ENCODE measurements at places on chromosomes 12 and 14. TPM values are rescaled to one million over a fixed set of nuclear protein-coding genes. Genes with fewer than 3 reads are reported as not detected.

- peaks cover 3% of the 10 kb centered on the region for H3K27me3 ChIP-seq
- H3K36me3 ChIP-seq = no peaks in the 10 kb centered on the region
- no peak for DNase-seq
Observed at GRCh38 chr12:63905544-63905943, 61.0 kb downstream of the SRGAP1 start.

- no peak overlapping the region for H3K27ac ChIP-seq
- no peaks in the 10 kb centered on the region for H3K36me3 ChIP-seq
- H3K4me1 ChIP-seq = no peaks in the 10 kb centered on the region
- H3K27me3 ChIP-seq = no peaks in the 10 kb centered on the region
- no peak overlapping the region for H3K4me3 ChIP-seq
Observed at GRCh38 chr12:115206801-115207200, 522.8 kb upstream of the TBX3 start.

GRCh38 chr14:103762036-103762435, 46.4 kb downstream of the ZFYVE21 start:
- DNase-seq = no peak

GRCh38 chr12:63021116-63021515, 86.2 kb upstream of the PPM1H start:
- H3K27me3 ChIP-seq = peaks cover 1% of the 10 kb centered on the region
- H3K4me1 ChIP-seq = no peaks in the 10 kb centered on the region

GRCh38 chr12:30580344-30580743, 115.3 kb downstream of the IPO8 start:
- H3K4me3 ChIP-seq = no peak overlapping the region
- H3K27ac ChIP-seq = no peak overlapping the region
- H3K27me3 ChIP-seq = no peaks in the 10 kb centered on the region
- H3K36me3 ChIP-seq = no peaks in the 10 kb centered on the region
- no peaks in the 10 kb centered on the region for H3K4me1 ChIP-seq

DNA sequence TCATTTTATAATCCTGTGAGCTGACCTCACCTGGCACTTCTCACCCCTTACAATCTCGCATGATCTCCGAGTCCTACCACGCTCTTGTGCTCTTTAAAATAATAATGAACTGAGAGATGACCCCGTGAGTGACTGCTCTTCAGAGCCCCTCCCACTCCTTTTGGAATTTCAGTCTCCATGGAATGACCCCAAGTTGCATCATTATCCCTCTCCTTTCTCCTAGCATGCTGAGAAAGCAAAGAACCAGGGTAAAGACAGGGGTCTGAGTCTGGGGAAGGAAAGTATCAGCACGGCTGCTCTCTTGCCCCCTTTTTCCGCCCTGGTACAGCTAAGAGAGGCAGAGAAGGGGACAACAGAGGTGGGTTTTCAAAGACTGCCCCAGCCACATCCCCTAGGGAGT, 178.3 kb upstream of the PLEKHA5 start:
- no peak overlapping the region for H3K4me3 ChIP-seq
- H3K36me3 ChIP-seq = no peaks in the 10 kb centered on the region
- H3K4me1 ChIP-seq = no peaks in the 10 kb centered on the region
- H3K27ac ChIP-seq = no peak overlapping the region
- no peak for DNase-seq

DNA sequence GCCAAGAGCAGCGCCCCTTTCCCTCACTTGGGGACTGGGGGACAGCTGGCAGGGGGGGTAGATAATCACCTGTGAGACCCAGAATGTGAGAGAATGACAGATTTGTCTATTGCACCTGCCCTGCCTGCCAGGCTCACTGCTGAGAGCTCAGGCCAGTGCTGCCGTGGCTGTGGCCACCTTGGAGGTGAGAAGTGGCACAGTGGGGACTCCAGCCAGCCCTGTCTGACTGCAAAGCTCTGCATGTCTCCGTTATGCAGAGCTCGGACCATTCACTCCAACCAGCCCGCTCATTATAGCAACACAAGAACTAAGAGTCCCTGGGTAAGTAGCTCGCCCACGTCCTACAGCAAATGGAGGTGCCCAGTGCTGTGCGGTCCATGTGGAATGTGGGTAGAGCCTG, 88.8 kb downstream of the DICER1 start:
- H3K27ac ChIP-seq = no peak overlapping the region
- H3K4me3 ChIP-seq = no peak overlapping the region
- no peaks in the 10 kb centered on the region for H3K4me1 ChIP-seq
- DNase-seq = no peak
- no peaks in the 10 kb centered on the region for H3K36me3 ChIP-seq

- DNase-seq = no peak
- no peak overlapping the region for H3K4me3 ChIP-seq
- no peaks in the 10 kb centered on the region for H3K27me3 ChIP-seq
- no peaks in the 10 kb centered on the region for H3K36me3 ChIP-seq
Observed at GRCh38 chr14:37428954-37429353, 166.1 kb downstream of the FOXA1 start.

- no peak overlapping the region for H3K4me3 ChIP-seq
- H3K36me3 ChIP-seq = peaks cover 8% of the 10 kb centered on the region
- DNase-seq = no peak
- no peaks in the 10 kb centered on the region for H3K27me3 ChIP-seq
- H3K27ac ChIP-seq = no peak overlapping the region
- H3K4me1 ChIP-seq = no peaks in the 10 kb centered on the region
Observed at GRCh38 chr14:61064856-61065255, 83.8 kb downstream of the SLC38A6 start.

GRCh38 chr14:92982956-92983355, 60.0 kb downstream of the CHGA start:
- peaks cover 40% of the 10 kb centered on the region for H3K36me3 ChIP-seq
- H3K4me3 ChIP-seq = no peak overlapping the region
- no peaks in the 10 kb centered on the region for H3K4me1 ChIP-seq
- H3K27me3 ChIP-seq = no peaks in the 10 kb centered on the region
- no peak for DNase-seq

DNA sequence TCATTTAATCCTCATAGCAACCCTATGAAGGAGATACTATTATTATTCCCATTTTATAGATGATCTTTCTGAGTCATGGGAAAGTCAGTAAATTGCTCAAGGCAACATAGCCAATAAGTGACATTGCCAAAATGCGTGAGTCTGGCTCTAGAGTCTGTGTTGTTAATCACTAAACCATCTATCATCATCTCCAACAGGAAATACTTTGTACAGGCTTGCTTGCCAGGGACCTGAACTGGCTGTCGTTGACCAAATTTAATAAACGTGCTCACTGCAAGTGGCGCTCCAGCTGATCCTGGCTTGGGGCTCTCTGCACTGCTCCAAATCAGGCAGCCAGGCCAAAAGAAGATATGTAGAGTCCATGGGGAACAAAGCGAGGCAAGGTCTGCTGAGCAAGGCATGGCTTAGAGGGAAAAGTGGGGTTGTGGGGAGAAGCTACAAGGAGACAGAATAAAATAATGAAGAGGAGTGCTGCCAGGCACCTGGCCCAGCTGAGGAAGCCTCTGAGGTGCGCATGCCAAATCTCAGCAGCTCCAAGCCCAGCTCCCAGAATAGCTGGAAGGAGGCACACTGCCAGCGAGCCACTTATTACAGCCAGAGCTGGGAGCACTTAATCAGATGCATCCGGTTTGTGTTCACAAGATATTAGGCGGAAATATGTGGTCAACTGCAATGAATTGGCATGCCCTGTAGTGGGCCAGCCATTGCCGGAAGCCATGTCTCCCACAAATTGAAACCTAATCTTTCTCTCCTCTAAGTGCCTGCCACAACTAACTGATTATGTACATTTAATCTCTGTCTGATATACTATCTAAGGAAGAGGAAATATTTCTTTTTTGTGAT, 43.3 kb upstream of the PTPRO start:
- no peak for DNase-seq
- H3K27me3 ChIP-seq = peaks cover 3% of the 10 kb centered on the region
- H3K27ac ChIP-seq = no peak overlapping the region
- H3K4me3 ChIP-seq = no peak overlapping the region
- H3K4me1 ChIP-seq = peaks cover 10% of the 10 kb centered on the region
- H3K36me3 ChIP-seq = no peaks in the 10 kb centered on the region

DNA sequence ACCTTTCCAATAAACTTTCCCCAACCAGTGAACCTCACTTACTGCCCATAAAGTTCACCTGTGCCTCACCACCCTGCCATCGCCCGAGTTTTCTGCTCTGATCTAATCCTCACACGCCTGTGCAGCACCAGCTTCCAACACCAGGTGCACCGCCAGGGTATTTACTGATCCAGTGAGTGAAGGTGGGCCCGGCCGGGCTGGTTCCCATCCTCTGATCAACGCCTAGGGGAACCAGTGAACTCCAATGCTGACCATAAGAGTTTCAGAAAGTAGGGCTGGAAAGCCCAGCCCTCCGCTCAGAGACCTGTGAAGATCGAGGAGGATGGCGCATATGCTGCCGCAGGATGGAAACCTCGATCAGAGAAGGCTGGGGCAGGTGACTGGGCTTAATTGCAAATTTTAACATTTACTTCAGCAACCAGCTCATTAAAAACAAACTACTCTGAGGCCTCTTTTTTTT, 685 bp upstream of the MYL6B start:
- peak overlapping the region; percentile 78 for H3K4me3 ChIP-seq
- H3K36me3 ChIP-seq = peaks cover 5% of the 10 kb centered on the region
- peaks cover 30% of the 10 kb centered on the region for H3K4me1 ChIP-seq
- no peaks in the 10 kb centered on the region for H3K27me3 ChIP-seq
- H3K27ac ChIP-seq = peak overlapping the region; percentile 96

The OTX2 gene
- not detected for total RNA-seq

The USP44 gene
- total RNA-seq = 2.8 TPM

The ANKRD33 gene
- total RNA-seq = not detected

The ZFHX2 gene
- total RNA-seq = 1.4 TPM

The ZC2HC1C gene
- total RNA-seq = 2.1 TPM

The DIO3 gene
- not detected for total RNA-seq

The PRR4 gene
- total RNA-seq = 0.57 TPM
